ENCODE measurements at places on chromosomes 13 and 19. TPM values are rescaled to one million over a fixed set of nuclear protein-coding genes. Genes with fewer than 3 reads are reported as not detected.

DDX49 gene
- total RNA-seq, result 45.7 TPM

DNA sequence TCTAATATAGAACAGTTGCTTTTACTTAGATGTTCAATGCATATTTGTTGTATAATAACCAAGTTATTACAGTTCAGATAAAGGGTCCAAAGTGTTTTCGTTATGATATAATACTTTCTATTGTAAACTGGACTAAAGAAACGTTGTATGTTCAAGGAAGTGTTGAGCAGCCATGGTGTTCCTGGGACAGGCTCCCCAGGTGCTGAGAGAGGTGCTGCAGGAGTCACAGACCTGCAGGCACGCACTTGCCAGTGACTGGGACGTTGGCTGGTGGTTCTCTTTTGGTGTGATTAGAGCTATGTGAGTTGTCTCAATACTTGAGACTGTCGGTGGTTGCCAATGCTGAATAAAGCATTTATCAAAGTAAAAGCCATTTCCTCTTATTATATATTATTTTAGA, 9.5 kb downstream of the ING1 start:
- no peak for DNase-seq

GRCh38 chr19:39206122-39206521, 2.1 kb upstream of the SYCN start:
- DNase-seq, result no peak

GRCh38 chr13:98300956-98301641, 124.0 kb upstream of the RNF113B start:
- DNase-seq, result no peak

DNA sequence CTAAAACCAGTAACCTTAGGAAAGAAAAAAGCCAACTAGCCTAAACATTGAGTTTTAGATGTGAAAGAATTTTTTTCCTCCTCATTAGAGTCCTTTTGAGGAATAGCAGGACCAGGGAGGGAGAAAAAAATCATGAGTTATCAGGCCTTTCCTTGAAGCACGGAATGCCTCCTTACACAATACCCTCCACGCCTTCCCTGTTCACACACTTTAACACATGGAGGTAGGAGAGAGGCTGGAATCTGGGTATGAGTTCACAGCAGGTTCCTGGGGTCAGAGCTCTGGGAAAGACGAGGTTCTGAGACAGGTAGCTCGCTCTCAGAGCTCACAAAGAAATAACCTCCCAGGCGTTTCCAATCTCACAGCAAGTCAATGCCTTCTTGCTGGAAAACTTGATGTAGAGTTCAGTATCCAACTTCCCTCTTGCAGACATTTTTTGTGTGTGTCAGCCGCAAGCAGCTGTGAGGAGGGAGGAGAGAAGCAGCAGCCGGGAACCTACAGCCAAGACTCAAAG, 716 bp downstream of the ZNF573 start:
- DNase-seq, result no peak

GRCh38 chr19:1273263-1274041, 1.9 kb upstream of the FAM174C start:
- no peak for DNase-seq

All from occipital lobe (tissue), 3 donors.